Activated CD4-positive, alpha-beta T cell treated with anti-CD3 and anti-CD28 coated beads, Interleukin-10, Interleukin-2, amounts not matched to agents 100 ng/mL and 50 ng/mL, durations not matched to agents 16 hours and 8 hours (primary cell): ENCODE measurements at places on chromosomes 1 and 21.
A peak's percentile ranks its signal among the peaks of the same experiment; 100 is the strongest.

DNA sequence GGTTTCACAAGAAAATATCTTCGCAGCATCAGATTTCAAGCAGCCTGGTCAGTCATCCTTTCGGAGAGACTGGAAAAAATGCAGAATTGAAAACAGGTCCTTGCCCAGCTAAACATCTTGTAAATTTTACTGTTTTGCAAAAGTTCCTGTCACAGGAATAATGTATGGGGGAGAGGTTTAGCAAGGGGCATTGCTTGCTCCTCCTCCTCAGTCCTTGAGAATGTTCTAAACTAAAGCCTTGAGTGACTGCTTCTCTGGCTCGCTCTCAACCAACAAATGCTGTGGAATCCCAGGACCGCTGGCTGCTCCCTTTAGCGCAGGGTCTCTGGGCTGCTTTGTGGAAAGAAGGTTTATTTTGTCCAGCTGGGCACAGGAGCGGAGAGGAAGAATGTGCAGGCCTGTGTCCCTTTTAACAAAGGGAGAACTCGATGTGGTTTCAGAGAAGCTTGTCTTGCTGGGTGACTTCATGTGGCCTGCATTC lies 33.6 kb upstream of the FHAD1 start:
- DNase-seq, result no peak

GRCh38 chr21:24023936-24024335 lies 1583.3 kb downstream of the MRPL39 start:
- DNase-seq, result no peak

DNA sequence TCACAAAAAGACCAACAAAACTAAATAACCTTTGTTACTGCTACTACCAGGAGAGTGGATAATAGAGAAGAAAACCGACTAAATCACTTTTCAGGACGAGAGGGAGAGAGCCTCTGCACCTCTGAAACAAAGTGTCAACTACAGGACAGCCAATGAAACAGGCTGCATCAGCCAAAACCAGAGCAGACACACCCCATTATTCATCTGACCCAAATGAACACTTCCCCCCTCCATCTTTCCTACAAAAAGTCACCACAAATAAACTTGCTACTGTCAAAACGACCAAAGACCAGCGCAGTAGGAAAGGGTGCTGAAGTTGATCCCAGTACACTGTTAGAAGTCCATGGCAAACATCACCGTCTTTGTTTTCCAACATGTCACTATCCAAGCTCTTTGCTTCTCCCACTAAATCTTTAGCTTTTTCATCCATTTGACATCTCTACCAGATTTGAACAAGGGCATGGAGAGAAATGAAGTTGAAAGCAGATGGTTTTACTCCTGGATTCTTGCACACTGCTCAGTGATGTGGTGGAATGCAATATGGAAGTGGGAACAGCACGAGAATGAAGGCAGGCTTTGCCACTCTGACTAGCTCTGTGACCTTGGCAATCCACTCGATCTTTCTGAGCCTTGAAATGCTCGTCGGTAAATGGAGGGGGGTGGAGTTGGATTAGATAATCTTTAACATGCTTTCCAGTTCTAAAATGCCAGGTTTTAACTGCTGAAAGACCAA lies 20.5 kb downstream of the DSTYK start:
- DNase-seq, result no peak

DNA sequence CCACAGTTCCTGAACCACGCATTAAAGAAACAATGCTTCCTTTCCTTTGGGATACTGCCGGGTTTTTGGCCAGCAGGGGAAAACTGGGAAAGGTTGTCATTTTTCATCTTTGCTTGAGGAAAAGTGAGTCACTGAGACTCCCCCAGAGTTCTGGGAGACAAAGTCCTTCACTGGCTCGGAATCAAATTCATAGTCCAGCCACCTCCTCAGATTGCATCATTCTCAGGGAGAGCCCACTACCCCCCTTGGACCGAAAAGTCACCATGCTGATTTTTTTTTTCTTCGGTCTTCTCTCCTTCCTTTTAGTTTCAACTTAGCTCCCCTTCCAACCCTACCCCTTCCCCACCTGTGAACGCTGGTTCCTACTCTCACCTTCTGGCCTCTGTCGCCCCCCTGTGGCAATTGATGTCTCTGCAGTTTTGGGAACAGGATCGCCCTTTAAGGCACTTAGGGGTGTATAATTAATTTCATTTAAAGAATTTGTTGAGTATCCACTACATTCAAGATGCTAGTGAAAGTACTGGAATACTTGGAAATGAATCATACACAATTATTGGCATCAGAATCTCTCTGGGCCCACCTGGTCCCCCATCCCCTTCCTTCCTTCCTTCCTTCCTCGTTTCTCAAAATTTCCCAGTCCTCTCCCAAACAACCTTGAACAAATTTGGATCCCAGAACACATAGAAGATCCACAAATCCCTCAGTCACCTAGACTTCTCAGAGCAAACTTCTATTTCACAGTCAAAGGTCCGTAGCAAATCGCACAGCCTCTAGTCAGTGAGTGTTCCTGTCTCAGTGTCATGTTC lies 6.9 kb downstream of the ACKR1 start:
- DNase-seq, result peak; percentile 63

DNA sequence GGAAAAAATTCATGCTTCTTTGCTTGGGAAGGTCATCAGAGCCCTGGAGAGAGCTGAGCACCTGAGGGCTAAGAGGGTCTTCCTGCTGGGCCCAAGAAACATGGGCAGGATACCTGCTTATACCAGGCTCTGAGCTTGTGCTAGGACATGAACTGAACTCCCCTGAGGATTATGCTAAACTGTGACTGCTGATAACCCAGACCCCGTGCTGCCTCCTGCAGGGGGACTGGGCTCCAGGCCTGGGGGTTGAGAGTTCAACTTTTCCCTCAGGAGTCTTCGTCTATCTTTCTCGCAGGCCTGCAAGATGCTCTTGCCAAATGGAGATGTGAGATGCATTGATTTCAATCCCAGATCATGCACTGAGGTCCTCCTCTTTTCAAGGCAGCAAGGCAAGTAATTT lies 368.5 kb downstream of the HHAT start:
- DNase-seq, result no peak

DNA sequence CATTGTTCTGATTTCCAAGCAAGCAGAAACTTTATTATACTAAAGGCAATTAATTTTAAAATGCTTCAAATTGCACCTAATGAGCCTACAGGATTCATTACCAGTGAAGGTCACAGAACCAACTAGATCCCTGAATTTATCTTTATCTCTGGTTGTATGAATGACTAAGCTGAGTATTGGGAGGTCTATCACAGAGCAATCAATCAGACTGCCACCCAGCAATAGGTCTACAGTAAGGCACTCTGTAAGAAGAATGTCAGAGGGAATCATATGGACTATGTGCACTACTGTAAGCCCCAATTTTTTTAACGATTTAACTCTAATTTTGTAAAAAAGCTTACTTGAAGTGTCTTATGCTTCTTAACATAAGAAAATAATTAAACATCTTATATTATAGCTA lies 707.0 kb downstream of the AMY1C start:
- DNase-seq, result no peak

DNA sequence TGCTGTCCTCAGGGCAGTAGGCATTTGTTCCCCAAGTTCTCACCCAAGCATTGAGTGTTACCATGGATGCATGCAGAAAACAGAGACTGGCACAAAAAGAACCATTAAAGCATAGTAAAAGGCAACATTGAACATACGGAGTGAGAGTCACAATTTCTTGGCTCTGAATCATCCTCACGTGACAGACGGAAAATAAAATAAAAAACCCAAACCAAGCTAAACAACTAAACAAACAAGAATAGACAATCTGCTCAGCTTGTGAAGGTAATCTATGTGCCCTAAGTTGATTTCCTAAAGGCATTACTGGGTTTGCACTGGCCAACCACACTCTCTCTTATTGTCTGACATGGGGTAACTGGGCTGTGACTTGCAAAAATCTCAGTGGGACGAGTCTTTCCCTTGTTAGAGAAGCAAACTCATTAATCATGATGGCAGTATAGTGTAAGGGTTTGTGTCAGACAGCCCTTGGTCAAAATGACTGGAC lies 306.0 kb downstream of the ASTN1 start:
- DNase-seq, result no peak

DNA sequence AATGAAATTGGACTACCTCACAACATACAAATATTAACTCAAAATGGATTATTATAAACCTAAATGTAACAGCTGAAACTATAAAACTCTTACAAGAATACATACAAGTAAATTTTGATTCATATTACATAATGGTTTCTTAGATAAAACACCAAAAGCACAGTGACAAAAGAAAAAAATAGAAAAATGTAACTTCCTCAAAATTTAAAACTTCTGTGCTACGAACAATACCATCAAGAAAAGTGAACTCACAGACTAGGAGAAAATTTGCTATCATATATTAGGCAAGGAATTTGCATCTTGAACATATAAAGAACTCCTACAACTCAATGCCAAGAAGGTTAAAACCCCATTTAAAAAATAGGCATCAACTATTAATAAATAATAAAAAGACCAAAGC lies 31.2 kb downstream of the ANGPTL3 start:
- DNase-seq, result no peak

GRCh38 chr1:8197493-8198282 lies 120.2 kb upstream of the SLC45A1 start:
- peak; percentile 9 for DNase-seq

DNA sequence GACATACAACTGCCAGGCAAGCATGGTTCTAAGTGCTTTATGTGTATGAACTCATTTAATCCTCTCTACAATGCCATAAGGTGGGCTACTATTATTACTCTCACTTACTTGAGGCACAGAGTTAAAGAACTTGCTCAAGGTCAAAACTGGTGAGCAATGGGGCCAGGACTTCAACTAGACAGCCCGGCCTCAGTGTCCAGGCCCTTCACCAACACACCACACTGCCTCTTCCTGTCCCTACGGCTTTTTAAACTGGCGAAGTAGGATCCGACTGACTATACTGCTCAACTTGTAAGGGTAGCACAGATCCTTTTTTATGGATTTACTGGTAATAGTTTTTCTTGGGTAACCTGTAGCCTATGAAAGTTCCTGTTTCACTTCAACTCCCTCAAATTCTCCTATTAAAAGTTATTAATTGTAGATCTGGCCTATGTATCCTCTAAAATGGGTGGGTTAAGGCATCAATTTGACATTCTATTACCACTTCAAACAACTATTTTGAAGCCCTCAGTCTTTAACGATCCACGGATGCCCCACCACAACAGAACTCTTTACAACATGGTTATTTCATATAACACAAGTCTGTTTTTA lies 4.3 kb downstream of the ERRFI1 start:
- no peak for DNase-seq

- no peak for DNase-seq
Observed at GRCh38 chr21:34229353-34229752, 134.5 kb upstream of the KCNE2 start.

GRCh38 chr21:15034126-15034853 lies 30.5 kb downstream of the NRIP1 start:
- DNase-seq, result no peak
